NCI-H2171 treated with DMSO at 0.1 percent for 48 hours (cell line): ENCODE measurements at places on chromosomes 5 and 9.

DNA sequence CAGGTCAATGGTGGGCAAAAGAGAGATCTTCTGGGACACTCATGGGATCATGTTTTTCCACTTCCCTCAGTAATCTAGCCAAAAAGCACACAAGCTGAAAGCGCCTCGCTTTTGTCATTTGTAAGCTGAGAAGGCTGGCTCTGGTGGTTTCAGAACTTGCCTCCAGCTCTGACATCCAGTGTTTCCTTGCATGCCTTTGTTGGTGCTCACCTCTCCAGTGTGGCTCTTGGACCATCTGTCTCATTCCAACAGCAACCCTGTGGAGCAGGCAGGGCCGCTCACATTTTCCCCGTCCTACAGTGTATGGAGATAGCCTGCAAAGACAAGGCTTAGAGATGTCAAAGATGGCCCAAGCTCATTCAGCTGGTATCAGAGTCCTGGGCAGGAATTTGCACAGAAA, 160.8 kb upstream of the KLF4 start:
- DNase-seq, result no peak

- no peak for DNase-seq
Measured at GRCh38 chr5:139842321-139842720, 46.7 kb downstream of the PSD2 start.

DNA sequence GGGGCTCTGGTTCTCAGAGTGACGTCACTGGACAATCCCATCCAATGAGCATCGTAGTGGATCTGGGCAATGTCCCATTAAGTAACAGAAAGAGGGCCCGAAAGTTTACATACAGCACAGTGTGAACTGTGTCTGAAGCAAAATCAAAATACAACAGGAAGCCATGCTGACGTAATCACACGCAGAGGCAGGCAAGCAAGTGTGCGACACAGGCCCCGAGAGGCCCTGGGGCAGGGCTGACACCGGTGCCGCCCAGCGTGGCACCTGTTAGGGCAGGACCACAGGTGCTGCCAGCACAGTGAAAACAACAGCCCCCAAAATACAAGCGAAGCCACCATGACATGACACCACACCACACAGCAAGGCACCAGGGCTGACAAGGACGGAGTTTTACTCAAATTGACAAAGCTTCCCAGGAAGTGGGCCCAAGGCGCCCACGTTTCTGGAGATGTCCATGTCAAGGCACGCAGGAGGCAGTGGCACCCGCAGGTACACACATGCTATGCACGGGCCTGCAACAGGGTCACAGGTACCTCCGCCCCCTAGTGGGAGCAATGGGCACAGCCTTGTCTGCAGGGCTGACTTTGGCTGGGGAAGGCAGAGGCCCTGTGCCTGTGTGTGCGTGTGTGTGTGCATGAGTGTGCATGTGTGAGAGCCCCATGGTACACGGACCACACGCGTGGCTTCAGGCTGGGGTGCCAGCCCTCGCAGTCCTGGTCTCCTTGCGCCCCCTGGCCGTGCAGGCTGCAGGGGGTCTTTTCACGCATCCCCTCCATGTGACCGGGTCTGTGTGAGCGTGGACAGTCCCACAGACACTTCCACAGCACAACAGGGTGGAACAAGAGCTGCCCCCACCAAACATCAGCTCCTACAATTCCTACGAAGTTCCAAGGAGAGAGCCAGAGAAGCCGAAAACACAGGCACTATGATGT, 19.6 kb downstream of the QSOX2 start:
- peak; percentile 61 for DNase-seq

DNA sequence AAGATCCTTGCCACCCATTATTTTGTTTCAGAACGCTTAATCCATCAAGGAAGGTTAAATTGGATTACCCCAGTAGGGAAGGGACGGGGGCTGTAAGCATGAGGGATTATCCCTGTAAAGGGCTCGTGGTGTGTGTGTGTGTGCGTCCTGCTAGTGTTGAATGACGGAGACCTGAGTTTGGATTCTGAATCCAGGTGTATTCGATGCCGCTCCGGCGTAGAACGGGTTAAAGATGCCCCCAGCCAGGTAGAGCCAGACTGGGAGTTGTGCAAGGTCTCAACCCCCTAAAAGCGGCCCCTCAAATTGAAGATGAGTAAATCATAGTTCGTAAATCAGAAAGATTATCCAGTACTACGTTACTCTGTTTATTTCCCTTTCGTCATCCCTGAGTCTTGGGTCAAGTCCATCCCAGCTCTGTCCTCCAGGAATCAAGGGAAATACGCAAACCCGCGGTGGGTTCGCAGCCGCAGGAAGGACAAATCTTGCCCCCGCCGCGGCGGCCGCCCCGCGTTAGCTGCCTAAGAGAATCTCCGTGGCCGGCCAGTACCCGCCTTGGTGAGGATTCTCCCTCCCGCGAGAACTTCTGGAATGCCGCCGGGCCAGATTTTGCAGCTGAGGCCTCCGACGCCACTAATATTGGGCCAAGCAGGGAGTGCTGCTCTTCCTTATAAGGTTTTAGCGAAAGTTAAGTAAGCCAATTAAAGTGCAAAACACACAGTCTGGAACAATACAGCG, 586 bp upstream of the MTAP start:
- DNase-seq, result peak; percentile 68

DNA sequence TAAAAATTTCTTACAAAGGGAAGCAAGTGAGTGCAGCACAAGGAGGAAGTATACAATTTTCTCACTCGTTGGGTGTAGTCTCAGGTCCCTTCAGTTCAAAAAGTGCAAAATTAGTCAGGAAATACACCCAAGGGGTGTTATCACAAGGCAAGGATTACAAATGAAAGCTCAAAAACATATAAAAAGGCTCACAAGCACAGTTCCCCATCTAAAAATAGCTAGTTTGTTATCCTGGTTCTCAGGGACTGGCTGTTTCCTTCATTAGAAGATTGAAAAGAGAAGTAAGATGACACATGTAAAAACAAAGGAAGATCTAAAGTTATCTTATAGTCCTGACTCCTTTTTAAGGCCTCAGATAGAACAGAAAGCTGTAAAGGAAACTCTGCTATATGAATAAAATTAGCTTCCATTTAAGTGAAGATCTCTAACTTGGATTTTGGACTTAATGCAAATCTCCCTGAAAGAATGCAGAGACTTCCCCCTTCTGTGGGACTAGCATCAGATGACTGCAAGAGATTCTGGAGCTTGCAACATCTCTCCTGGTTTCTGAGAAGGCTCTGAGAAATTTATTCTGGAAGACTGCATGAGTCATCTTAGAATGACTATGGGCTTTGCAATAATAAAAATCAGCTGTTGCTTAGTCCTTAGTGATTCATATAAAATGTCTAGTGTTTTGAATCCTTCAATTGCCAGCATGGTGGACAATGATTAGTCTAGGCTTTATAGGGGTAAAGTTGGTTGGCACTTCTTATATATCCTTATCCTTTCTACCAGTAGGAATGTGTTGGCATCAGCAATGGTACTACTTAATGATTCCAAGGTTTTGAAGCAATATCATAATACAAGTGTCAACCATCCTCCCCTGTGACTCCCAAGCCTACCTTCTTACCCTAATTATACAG, 25.4 kb downstream of the DAB2 start:
- DNase-seq, result no peak

DNA sequence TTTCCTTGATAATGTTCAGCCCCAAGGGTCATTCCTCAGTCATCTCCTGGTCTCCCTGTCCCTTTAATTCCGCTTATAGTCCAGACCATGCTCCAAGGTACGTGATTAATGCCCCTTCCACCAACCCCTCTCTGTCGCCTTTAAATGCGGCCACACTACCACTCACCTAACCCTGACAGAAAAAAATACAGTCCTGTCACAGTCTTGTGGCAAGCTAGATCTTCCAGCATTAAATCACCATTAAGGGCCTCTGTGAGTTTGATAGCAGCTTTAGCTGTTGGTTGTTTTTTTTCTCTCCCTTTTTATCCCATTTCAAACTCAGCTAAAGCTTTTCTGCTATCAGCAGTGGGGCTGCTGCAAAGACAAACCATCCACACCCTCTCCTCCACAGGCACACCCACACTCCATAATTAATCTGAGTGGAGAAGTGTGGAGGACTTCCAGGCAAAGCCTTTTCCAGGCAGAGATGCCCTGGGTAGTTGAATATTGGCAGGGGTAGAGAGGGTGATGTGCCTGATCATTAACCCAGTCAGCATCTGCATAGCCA, 522.7 kb upstream of the CLINT1 start:
- DNase-seq, result no peak
